NCI-H2107 (cell line): ENCODE measurements at places on chromosomes 11 and 22.

DNA sequence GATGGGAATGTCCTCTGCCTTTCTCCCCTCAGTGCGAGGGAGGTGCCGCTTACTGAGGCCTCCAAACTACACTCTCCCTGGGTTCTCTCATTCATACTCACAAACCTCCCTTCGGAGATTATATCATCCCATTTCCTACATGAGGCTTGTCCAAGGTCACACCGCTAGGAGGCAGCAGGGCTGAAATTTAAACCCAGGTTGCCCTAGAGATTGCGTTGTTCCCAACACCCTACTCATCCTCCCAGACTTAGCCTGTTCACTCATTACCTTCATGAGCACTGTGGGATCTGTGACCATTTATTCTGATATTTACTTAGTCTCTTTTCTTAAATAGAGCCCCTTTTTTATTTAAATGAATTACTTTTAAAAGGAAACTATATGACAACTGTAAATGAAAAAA lies 31.1 kb downstream of the SDHAF2 start:
- no peak for DNase-seq

DNA sequence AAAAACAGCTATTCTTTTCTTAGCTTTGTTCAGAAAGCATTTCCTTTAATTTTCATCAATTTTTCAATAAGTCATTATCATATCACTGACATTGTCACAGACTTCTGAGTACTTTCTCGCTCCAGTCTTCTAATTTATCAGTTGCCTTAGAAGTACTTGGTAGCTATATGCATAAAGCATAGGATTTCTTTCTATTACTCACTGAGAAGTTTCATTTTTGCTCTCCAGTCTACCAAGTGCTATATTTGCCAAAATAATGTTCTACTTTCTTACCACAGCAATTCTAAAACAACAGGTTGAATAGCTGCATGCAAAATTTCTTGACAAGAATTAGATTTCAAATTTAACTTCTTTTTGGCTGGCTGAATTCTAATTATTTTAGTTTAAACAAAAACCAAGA lies 116.3 kb downstream of the STK33 start:
- no peak for DNase-seq

DNA sequence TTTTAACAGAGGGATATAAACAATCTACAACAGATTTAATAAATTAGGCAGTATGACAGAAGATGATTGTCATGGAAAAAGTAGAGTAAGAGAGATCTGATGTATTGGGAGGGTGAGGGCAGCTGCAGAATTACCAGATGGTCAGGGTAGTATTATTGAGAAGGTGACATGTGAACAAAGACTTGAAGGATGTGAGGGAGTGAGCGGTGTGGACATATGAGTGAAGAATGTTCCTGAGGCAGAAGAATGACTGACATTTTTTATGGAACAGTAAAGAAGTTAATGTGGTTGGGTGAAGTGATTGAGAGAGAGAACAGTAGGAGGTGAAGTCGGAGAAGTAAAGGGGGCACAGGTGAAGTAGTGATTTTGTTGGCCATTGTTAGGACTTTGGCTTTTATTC lies 42.4 kb upstream of the HIPK3 start:
- no peak for DNase-seq

GRCh38 chr22:42427167-42427566 lies 5.0 kb downstream of the NFAM1 start:
- no peak for DNase-seq

GRCh38 chr11:45091563-45092403 lies 54.7 kb upstream of the PRDM11 start:
- DNase-seq = no peak

- DNase-seq = no peak
Observed at GRCh38 chr22:21449531-21450319, 17.5 kb upstream of the TMEM191C start.

- DNase-seq = no peak
Observed at GRCh38 chr11:14969901-14970323, 2.2 kb downstream of the CALCA start.

DNA sequence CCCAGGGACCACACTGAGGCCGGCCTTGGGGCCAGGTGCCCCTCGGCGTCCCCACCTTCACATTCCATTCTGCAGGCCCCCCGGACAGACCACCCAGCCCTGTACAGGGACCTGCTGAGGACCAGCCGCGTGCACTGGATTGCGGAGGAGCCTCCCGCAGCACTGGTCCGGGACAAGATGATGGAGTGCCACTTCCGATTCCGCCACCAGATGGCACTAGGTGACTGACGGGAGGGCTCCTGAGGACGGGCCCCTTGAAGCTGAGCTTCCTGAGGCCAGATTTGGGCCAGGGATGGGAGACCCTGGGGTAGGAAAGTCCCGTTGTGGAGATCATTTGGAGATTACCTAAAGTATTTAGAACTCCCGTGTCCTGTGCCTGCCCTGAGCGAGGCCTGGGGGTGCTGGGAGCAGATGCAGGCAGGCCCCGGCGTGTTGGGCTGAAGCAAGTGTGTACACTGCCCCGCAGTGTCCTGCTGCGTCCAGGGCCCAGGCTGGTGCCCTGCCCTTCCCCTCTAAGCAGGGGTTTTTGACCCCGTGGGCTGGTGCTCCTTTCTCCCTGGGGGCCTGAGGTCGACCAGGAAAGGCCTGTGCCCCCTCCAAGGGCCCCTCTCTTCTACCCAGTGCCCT lies 20.0 kb downstream of the TRMU start:
- no peak for DNase-seq

- no peak for DNase-seq
Observed at GRCh38 chr11:72594493-72595291, 79.5 kb downstream of the PDE2A start.

DNA sequence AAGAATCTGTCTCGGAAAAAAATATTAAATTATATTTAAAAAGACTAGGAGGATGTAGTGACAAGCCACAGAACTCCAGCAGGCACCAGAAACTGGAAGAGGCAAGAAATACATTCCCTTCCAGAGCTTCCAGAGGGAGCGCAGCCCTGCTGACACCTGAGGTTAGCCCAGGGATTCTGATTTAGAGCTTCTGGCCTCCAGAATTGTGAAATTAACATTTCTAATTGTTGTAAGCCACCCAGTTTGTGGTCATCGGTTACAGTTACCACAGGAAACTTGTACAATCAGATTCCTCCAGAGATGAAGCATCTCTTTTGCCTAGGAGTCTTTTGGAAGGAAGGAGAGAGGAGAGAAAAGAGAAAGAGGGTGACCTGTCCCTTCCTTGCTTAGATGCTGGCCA lies 6.4 kb upstream of the UBASH3B start:
- DNase-seq = no peak

DNA sequence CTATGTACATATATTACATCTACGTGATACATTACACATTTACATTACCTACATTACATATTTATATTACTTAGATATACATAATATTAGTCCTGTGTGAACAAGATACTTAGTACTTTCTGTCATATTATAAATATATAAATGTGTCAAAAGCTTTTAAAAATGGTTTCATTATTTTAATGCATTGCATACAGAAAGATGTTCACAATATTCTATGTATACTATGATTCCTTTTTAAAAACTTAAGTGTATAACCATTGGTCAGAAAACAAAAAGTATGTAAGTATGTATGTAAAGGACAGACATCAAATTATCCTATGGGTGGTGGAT lies 647 bp upstream of the ZW10 start:
- DNase-seq = no peak

- peak; percentile 33 for DNase-seq
Observed at GRCh38 chr11:45354976-45355705, 69.0 kb upstream of the SYT13 start.

- no peak for DNase-seq
Observed at GRCh38 chr11:111851067-111851466, 20.3 kb downstream of the ALG9 start.

DNA sequence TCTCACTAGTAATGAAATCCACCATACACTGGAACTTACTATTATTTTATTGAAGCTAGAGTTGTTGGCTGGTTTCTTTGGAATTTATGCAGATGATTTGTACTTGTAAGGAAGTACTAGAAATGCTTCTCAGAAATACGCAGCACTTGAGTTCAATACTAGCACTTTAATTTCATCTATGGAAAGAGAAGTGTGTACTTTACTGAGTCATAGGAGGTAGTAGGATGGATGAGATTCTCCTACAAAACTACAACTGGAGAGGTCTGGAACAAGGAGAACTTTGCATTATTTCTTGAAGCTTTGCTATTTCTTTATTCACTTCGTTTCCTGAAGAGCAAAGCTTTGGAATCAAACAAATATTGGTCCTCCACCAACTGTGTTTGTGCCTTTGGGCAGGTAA lies 44.1 kb upstream of the CCDC90B start:
- no peak for DNase-seq
